ENCODE measurements at places on chromosomes 1 and 21. TPM values are rescaled to one million over a fixed set of nuclear protein-coding genes. Genes with fewer than 3 reads are reported as not detected.

The AQP10 gene
- total RNA-seq = not detected

The KLHDC9 gene
- total RNA-seq = not detected

The PLA2G5 gene
- not detected for total RNA-seq

The KCNT2 gene
- total RNA-seq = 0.94 TPM

The TMEM240 gene
- total RNA-seq = not detected

The MMP23B gene
- total RNA-seq = not detected

The DCST2 gene
- not detected for total RNA-seq
